ENCODE measurements at places on chromosomes 2 and 18.
A peak's percentile ranks its signal among the peaks of the same experiment; 100 is the strongest.

DNA sequence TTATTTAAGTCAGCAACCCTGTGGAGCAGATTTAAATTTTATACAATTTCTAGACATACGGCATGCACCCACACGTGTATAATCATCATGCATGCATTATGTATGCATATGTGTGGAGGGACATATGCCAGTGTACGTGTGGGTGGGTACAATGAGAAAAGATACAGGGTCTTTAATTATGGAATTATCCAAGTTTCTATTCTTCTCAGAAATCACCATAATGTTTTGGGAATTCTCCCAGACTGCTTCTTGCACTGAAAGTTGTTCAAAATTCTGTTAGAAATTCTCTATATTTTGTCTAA is 63.9 kb upstream of the TMEM18 start:
- DNase-seq, result no peak

- DNase-seq, result peak; percentile 27
These were observed 755 bp downstream of the SPAST start for GRCh38 chr2:32064021-32064601.

DNA sequence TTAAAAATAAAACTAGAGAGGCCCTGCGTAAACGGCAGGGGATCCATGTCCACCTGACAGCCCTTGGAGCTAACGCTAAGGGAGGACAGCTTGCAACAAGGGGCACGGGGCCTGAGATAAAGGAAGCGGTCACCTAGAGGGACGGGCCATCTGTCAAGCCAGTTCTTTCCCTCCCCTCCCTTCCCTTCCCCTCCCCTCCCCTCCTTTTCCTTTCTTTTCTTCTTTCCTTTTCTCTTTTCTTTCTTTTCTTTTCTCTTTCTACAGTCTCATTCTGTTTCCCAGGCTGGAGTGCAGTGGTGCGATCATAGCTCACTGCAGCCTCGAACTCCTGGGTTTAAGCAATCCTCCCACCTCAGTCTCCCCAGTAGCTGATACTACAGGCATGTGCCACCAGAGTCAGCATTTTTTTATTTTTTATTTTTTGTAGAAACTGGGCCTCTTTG is 34.5 kb upstream of the CTAGE1 start:
- no peak for DNase-seq

GRCh38 chr2:144597894-144598593 is 78.1 kb upstream of the ZEB2 start:
- no peak for DNase-seq

- DNase-seq, result no peak
These were observed 1.7 kb upstream of the ASPRV1 start for GRCh38 chr2:69962986-69963730.

DNA sequence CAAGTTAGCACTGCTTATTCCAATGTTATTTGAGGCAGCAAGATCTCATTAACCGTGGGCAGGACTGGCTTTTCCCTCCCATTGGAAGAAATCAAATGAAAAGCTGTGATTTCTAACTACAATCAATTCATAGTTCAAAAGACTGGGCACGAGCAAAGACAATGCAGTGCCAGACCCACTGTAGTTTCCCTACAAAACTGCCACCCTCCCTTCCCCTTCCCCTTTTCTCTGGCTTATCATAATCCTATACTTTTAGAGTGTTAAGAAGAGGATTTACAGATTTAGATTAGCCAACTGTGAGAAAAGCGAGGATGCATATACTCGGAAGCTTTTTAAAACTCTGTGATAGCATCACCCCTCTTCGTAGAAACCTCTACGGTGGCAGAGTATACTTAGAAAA is 260.4 kb downstream of the STK39 start:
- DNase-seq, result no peak

DNA sequence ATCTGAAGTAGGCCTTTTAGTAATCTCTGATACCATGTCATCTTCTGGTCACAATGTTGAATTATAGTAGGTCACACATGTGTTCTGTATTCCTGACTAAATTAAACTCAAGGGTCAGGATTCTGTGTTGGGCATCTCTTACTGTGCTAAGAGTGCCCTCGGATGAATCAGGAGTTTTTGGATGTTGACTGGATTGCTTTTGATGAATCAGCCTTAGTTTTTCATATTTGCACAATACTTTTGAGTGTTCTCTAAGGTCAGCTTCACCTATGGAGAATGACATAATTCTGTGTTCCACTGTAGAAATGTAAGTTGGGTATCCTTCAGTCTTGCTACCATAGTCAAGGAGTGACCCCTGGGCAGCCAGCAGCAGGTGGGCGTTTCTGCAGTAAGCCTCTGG is 190.1 kb downstream of the PTPRM start:
- DNase-seq, result no peak

GRCh38 chr2:42252464-42252863 is 83.3 kb downstream of the EML4 start:
- no peak for DNase-seq

DNA sequence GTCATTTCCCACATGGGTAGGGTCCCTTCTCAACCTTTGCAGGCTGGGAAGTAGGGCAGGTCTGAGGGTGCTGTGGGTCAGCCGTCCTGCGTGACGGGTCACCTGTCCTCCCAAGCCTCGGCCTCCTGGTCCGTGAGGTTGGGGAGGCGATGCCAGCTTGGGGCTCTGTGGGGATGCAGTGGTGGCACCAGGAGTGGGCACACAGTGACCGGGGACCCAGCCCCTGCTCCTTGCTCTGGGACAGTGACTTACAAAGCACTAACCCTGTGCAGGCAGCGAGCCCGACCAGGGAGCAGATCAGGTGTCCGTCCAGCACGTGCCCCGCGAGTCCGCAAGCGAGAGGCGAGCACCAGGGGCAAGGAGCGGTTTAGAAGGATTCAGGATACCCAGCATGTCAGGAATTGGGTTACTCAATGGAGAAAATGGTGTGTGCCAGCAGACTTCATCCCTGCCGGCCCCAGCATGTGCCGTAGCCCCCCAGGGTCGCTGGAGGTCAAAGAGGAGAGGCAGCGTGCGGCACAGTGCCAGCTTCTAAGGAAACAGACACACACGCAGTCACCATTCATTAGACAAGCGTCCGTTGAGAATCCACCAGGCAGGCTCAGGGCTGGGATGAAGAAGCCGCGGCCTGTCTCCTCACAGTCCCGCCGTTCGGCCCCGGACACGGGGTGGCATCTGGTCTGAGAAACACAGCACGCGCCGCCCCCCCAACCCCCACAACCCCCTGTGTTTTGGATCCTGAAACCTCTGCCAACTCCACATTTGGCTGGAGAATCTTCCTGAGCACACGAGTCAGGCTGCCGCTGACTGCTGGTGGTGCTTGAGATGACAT is 11.7 kb downstream of the COLEC11 start:
- DNase-seq, result no peak
